Activated naive CD4-positive, alpha-beta T cell (primary cell): ENCODE measurements at places on chromosomes 3 and 15.

- no peak for DNase-seq
Measured at GRCh38 chr15:80816049-80816653, 37.0 kb downstream of the CEMIP start.

- no peak for DNase-seq
Measured at GRCh38 chr3:81839504-81840094, 78.2 kb upstream of the GBE1 start.

DNA sequence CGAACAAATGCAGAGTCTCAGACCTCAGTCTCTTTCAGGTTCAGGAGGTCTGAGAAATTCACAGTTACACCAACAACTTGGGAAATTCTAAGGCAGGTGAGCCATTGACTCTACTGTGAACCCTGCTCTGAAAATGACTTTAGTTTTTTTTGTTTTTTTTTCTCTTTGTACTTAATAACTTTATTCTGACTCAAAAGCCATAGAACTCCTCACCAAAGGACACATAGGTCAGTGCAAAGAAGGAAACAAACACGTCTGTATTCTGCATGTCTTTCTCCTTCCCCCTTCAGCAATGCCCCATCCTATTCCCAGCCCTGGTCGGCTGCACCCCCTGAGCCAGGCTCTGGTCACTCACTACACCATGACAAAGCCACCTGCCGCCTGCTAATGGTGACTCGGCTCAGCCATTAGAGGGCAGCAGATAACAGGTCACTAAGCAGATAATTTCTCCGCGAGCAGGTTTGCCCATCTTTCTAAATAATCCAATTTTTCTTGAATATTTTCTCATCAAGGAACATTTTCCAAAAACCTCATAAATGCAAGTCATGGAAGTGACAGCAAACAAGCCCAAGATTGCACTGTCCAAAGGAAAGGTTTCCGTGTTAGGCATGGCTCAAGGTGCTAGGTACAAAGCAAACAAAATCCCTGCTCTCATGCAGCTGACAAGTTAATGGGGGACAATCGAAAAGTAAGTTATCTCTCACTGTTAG, 37.7 kb downstream of the TM4SF4 start:
- no peak for DNase-seq

GRCh38 chr3:58529516-58530353, 7.3 kb downstream of the ACOX2 start:
- no peak for DNase-seq

DNA sequence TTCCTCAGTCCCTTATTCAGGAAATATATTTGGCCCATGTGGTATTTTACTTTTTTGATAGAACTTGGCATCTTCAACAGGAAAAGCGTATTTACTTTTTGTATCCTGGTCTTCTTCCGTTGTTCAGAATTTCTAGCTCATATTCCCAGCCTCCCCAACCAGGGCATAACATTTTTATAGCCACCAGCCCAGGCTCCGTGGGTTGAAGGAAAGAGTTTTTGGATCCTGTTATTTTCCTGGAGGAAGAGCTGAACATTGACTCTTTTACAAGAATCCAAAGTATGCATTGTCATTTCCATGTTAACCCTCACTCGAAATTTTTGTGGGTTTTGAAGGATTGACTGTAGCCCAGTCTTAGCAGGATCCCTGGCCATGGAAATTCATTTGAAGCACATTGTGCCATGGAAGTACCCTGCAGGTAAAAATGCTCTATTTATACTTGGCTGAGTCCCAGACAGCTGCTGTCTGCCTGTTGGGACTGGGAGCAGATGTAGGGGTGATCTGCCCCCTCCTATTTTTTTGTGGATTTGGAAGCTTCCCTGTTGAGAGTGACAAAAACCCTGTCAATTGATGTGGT, 98.8 kb downstream of the AKAP13 start:
- no peak for DNase-seq

GRCh38 chr15:73822998-73823397, 50.4 kb upstream of the TBC1D21 start:
- DNase-seq: no peak

DNA sequence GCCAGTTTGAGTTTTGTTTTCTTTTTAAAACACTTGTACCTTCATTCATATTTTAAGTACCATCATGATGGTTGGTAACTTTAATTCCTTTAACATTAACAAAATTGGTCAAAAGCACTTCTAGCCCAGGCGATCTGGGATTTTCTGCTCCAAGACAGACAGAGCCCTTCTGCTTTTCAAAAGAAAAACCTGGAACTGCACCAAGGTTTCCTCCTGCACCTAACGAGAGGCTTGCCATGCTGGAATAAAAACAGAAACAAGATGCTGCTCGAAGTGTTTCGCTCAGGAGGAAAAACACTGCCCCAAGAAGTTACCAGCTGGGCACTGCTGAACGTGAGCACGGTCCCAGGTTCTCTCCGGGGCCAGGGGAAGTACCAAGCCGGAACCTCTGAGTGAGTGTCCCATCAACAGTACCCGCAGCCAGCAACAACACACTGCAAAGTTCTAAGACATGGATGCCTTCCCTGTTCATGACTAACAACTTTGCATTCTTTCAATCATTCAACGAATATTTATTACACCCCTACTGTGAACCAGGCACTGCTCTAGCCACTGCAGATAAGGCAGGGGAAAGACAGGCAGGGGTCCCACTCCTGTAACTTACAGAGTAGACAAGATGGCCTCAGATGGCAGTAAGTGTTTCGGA, 98.8 kb downstream of the XXYLT1 start:
- DNase-seq: no peak

DNA sequence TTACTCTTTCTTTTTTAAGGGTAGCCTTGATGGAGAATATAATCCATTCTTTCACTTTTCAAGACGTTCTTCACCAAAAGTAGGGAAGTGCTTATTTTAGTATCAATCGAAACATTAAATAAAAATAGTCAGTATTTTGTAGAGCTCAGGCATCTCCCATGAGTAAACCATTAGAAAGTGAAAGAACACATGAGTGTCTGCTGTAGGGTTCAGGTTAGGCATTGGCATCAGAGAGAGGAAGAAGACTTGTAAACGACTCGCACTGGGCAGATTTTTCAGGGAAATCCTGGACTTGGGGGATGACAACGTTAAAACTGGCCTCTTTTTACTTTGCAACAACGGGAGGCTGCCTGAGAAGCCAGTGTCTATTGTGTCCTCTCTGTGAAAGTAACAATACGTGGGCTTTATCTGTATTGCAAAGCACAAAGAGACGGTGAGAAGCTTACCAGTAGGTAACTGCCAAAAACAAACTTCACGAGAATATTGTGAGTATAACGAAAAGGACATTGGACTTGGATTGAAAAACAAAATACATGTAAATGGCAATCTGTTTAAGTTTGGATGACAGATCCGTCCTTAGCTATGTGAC, 451.7 kb downstream of the PYDC2 start:
- no peak for DNase-seq

- no peak for DNase-seq
Measured at GRCh38 chr15:64961013-64961412, 28.7 kb downstream of the SPG21 start.
